ENCODE measurements at places on chromosomes 16 and 17. TPM values are rescaled to one million over a fixed set of nuclear protein-coding genes. Genes with fewer than 3 reads are reported as not detected.

Gene TANGO6
- 7.7 TPM for total RNA-seq

Gene ZG16
- 0.17 TPM for total RNA-seq

Gene EFCAB13
- 0.68 TPM for total RNA-seq

Gene COTL1
- total RNA-seq = 161 TPM

DNA sequence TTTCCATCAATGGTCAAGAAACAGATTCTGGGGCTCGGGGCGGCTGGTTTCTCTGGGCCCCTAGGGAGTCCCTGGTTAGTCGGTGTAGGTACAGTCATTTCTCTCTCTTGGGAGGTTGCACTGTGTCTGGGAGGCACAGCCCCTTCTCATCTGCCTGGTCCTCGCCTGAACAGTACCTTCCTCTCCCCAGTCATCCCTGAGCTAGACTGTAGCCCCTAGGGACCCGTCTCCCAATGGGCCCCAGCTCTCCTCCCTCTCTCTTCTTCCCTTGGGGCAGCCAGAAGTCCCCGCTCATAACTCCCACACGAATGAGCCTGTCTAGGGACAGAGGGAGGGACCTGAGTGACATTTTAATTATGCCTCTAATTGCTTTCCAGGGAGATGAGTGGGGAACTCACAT is 20.2 kb upstream of the CPSF4L start:
- ATAC-seq = no peak

DNA sequence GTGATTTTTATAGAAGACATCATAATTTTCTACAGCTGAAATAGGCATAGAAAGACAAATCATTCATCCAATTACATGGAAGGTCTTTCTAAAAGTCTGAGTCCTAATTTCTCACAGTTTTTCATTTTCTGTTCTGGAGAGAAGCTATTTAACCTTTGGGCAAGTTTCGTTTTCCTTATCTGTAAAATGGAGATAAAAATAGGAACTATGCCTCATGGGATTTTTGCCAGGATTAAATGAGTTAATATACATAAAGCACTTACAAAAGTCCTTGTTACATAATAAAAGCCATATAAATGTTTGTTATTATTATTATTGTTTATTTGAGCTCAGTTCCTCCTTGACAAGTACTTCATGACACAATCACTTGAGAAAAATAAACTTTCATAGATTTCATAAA is 121.4 kb downstream of the SKAP1 start:
- ATAC-seq = no peak

DNA sequence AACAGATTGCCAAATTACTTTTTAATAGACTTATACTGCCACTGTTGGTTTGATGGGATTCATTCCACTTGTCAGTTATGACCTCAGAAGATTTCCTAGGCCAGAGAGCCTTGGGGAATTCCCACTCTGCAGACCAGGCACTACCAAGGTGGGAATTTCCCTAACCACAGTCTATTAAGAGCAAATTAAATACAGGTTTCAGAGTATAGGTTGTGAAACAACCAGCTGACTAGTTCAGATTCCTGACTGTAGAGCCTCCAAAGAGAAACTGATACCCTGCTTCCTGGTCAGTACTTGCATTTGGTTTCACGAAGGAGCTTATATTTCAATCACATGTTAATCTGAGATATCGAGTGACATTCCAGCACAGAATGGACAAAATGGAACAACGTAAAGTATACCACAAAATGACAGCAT is 186.5 kb downstream of the STX8 start:
- ATAC-seq = peak; percentile 90

- no peak for ATAC-seq
Observed at GRCh38 chr16:89365996-89366395, 124.4 kb downstream of the ANKRD11 start.

DNA sequence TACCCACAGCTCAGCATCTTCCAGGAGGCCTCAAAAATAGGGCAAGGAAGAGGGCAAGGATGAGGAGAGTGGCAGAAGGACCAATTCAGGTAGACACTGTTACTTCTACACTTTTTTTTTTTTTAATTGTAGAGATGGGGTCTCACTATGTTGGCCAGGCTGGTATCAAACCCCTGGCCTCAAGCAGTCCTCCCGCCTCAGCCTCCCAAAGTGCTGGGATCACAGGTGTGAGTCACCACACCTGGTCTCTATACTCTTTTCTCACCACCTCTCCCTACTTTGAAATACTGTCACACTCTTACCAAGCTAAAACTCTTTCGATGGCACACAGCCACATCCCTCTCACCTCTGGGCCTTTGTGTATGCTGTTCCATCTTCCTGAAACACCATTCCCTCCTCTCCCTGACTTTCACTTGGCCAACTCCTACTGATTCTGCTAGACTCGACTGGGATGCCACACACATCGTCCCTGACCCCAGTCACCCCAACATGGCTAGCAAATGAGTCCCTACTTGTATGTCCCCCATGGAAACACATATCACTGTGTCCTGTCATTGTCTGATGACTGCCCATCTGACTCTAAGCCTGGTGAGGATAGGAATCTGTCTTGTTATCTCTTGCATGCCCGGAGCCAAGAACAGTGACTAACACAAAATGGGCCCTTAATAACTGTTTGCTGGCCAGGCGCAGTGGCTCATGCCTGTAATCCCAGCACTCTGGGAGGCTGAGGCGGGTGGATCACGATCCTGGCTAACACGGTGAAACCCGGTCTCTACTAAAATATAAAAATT is 7.2 kb upstream of the SLC43A2 start:
- ATAC-seq = no peak

DNA sequence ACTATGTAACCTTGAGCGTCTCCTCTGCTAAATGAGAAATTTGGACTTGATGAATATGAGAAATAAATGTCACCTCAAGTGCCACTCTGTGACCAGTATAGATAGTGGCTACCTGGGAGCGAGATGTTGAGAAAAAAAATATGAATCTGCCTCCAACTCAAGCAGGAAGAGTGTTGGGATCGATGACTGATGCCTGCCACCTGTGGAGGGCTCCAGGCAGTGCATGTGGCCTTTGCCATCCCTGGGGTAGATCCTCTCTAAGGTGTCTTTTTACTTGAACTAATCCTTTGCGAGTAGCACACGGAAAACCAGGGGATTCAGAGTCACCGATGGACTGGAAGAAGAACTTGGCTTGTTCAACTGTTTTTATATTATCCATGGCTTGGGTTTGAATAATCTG is 9.4 kb downstream of the CCDC182 start:
- no peak for ATAC-seq

DNA sequence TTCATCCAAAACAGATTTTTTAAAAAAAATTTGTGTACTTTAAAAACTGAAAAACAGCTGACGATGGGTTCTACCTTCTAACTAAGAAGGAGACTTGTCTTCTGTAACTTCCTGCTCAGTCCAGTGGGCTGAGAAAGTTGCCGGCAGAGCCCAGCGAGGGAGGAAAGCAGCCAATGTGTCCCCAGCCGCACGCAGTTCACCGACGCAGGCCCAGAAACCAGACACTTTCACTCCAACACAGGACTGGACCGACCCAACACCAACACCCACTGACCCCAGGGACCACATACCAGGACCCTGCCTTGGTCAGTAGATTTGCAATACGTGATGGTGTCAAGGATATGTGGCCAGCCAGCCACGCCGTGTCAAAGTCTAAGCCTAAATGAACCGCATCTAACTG is 25.6 kb downstream of the TRAP1 start:
- ATAC-seq = no peak

DNA sequence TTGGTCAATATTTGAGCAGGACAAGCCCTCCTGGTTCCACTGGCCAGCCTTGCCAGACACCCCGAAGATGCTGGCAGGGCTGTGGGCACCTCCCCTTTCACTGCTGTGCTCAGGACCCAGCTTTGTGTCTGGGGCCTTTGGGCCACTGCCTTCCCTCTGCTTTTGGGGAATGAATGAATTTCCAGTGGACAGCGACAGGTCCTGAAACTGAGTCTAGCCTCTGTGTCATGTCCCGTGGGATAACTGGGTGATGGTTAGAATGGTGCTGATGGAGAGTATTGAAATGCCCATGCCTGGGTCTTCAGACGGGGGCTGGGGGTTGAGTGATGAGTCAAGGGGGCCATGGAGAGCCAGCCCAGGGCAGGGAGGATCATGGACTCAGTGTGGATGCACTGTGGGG is 135.8 kb downstream of the FOXL1 start:
- ATAC-seq = no peak

- no peak for ATAC-seq
Observed at GRCh38 chr16:18060351-18060750, 276.2 kb downstream of the NPIPA8 start.

- no peak for ATAC-seq
Observed at GRCh38 chr16:73086108-73086507, 38.2 kb upstream of the ZFHX3 start.

DNA sequence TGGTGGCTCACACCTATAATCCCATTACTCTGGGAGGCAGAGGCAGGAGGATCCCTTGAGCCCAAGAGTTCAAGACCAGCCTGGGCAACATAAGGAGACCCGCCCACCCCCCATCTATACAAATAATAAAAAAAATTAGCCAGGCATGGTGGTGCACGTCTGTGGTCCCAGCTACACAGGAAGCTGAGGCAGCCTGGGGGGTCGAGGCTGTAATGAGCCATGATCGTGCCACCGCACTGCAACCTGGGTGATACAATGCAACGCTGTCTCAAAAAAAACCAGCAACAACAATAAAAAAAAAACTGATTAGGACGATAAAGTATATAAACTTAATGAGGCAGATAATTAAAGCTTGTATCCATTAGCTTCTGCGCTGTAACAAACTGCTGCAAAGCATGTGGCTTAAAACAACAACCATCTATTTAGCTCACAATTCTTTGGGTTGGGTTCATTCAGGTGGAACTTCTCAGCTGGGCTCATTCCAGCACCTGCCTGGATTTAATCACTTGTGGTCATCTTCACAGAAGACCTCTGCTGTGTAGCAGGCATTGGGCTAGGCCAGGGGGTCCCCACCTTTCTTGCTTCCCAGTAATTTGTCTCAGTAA is 45.8 kb downstream of the LCMT1 start:
- no peak for ATAC-seq

DNA sequence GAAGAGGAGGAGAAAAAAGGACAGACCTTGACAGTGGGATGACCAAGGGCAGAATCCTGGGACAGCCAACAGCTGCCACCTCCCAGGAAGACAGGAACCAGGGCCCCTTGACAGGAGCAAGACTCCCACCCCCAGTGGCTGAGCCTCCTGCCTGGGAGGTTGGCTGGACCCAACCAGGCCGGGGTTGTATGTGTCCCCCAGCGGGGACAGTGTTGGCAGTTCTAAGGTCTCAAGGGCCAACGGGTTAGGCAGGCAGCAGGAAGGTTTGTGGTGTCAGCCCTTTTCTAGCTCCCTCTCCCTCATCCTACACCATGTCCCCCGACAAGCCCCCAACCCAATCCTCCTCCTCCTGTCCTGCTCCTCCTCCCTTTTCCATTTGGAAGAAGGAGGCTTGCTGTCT is 126.2 kb downstream of the MRM1 start:
- ATAC-seq = peak; percentile 27

DNA sequence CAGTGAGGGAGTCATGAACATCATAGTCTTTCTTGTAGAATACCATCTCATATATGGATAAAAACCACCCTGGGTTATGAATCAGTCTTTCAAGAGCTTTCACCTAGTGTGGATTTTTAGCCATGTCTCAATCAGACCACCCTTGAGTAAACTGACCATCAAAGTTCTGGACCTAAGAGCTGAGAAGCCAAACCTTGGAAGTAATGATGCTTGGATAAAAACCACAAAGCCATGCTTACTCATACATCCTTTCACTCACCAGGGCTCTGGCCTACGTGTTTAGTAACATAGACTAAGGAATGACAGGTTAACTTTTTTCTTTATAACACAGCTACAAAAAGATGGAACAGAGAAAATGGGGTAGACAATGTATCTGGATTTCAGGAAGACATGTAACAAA is 167.2 kb downstream of the STX8 start:
- ATAC-seq = no peak

- peak; percentile 44 for ATAC-seq
Observed at GRCh38 chr17:76845541-76846017, 22.6 kb upstream of the MGAT5B start.

DNA sequence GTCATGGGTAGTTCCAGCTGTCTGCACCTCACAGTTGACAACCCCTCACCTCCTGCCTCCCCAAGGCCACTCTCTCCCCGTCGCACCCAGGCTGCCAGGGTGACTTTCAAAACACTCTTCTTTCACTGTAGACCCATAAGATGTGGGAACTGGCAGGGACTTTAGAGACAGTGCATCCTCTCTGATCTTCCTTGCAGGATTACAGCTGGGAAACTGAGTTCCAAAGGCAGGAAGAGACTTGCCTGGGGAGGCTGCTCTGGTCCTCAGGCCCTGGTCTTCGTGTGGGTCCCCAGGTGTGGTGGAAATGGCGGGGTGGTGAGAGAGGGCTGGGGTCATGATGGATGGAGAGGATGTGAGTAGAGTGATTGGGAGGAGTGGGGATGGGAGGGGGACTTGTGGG is 21.9 kb upstream of the NKD1 start:
- no peak for ATAC-seq

GRCh38 chr17:45970659-45971058 is 28.4 kb upstream of the STH start:
- ATAC-seq = no peak

DNA sequence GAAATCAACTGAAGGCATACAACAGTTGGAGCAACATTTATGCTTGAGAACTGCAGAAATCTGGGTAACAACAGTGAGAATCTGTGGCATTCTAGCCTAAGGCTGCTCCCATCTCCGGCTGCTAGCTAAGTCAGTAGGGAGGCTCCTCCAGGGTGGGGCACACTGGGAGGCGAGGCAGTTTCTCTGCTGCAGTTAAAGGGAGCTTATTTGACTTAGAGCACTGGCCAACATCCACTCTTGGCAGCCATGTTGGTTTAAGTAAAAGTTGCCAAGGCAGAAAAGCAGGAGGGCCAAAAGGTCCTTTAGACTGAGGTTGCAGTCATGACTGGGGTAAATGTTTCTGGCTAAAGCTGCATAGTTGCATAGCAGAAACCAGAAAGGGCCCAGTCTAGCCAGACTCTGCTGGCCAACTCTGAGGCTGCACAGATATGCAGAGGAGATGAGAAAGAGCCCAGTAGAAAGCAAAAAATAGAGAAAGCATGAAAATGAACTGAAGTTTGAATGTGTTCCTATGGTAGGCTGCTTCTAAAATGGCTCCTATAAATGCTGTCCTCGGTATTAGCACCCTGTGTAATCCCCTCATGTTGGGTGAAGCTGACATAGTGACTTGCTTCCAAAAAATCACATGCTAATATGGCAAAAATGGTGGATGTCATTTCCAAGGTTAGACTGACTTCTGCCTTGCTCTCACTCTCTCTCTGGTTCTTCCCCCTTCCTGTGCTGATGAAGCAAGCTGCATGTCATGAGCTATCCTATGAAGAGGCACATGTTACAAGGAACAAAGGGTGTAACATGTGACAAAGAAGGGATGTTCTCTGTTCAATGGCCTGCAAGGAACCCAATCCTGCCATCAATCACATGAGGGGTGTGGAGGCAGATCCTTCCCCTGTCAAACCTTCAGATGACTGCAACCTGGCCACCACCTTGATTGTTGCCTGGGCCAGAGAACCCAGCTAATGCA is 3.7 kb upstream of the C16orf78 start:
- peak; percentile 93 for ATAC-seq

GRCh38 chr17:36185416-36185815 is 9.0 kb upstream of the TBC1D3B start:
- no peak for ATAC-seq

GRCh38 chr17:61749823-61750404 is 113.4 kb downstream of the BRIP1 start:
- ATAC-seq = no peak

- peak; percentile 25 for ATAC-seq
Observed at GRCh38 chr16:56728980-56729734, 772 bp upstream of the NUP93 start.

GRCh38 chr17:40139566-40140058 is 725 bp upstream of the CASC3 start:
- ATAC-seq = peak; percentile 3

- ATAC-seq = no peak
Observed at GRCh38 chr16:70159355-70160348, 13.9 kb upstream of the CLEC18C start.

- ATAC-seq = no peak
Observed at GRCh38 chr17:50191359-50192143, 9.9 kb downstream of the COL1A1 start.
